ENCODE measurements at places on chromosomes 7 and 10.

DNA sequence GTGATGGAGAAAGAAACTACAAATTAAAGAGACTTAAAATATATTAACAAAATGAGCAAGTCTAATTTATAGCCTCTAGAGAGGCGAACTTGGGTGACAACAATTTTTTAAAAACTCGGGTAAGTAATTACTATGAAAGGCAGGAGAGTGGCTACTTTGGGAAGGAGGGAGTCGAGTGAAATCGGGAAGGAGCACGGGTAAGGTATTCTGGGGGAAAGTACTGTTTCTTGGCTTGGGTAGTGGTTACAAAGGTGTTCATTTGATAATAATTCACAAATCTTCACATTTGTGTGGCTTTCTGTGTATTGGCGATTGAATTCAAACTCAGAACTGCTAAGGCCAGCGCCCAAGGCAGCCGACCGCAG is 32.9 kb upstream of the GRID1 start:
- no peak for DNase-seq

DNA sequence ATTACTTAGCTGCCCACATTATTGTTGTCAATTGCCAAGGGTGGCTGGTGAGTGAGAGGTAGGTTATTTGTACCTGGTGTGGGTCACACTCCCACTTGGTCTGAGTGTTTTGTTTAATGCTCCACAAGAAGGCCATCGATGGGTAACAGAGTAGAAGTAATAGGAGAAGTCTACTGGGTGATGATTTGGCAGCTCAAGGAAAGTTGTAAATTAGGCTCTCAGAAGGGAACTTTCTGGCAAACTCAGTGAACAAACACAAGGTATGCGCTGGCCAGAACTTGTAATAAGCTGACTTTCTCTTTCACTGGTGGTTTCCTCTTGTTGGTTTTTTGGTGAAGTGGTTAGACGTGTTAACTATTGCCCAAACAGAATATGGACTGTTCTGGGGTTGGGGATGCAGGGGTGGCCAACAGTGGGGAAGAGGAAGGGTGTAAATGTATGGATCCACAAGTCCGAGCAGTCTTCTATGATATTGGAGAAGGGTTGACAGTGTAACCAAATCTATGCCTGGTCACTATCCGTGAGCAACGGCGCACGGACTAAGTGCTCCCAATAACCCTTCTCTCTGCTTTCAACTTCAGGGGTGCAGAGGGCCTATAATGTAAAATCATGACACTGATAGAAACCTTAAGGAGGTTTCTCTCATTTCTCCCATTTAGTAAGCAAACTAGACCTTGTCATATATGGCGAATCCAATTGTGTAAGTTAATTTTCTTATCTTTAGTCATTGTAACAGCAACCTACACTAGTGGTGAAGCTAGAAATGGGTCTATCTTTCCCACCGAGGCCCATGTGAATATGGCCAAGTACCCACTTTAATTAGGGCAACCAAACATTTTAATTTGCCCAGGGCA is 212.8 kb downstream of the PTEN start:
- no peak for DNase-seq

- no peak for DNase-seq
Observed at GRCh38 chr7:4550117-4550516, 132.0 kb upstream of the FOXK1 start.

GRCh38 chr10:125868372-125868975 is 12.6 kb downstream of the DHX32 start:
- peak; percentile 62 for DNase-seq

GRCh38 chr7:17779381-17779780 is 160.9 kb downstream of the SNX13 start:
- DNase-seq, result no peak

GRCh38 chr7:55457801-55458200 is 92.7 kb downstream of the LANCL2 start:
- no peak for DNase-seq

GRCh38 chr7:132527467-132528410 is 48.5 kb downstream of the PLXNA4 start:
- DNase-seq, result no peak

DNA sequence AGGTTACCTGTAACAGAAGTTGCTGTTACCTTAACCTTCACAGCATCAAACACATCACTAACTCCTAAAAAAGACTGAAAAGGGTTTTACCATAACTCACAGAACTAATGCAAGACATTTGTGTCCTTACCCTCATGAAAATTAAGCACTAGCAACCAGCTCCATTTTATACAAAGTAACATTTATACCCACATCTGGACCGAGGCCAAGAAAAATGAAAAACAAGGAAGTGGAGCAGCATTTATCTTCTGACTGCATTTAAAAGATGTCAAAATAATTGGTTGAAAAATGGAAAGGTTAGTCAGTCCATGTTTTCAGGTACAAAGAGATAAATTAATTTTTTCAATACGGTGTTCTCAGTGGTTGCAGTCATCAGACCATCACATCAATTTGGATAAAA is 3.1 kb upstream of the RBP4 start:
- no peak for DNase-seq

DNA sequence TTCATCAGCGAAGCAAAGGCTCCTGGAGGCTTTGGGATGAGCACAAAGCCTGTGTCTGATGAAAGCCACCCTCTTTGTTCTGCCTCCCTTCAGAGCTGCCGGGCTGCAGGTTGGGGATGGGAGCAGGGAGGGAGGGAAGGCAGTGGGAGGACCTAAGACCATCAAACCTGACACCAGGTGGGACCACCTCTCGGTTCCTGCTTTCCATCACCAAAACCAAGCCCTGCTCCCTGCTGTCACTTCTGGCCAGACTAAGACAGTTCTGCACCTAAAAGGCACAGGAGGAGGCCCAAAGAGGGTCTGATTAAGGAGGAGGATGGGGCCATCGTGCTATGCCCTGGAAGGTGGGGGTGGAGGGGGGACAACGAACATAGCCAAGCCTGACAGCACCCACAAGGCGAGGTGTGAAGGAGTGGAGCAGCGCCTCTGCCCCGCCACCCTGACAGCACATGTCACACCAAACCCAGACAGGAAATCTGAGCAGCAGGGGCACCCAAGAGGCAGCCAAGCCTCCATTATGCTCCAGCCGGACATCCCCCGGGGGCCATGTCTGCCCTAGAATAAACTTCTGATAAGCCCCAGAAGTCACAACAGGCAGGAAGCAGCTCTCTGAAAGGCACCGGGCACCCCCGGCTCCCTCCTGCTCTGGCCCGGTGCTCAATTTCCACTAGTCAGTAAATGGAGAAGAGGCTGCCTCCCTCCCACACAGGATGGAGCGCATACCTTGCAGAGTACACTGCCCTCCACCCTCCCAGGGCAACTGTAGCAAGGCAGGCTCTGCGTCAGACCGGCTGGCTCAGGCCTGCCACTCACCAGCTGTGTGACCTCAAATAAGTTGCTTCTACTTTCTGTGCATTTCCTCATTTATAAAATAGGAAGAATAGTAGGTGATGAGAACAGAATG is 48.9 kb downstream of the DLG5 start:
- peak; percentile 99 for DNase-seq

All from mesendoderm (in vitro differentiated cells).